ENCODE measurements at places on chromosomes 3 and 15.

DNA sequence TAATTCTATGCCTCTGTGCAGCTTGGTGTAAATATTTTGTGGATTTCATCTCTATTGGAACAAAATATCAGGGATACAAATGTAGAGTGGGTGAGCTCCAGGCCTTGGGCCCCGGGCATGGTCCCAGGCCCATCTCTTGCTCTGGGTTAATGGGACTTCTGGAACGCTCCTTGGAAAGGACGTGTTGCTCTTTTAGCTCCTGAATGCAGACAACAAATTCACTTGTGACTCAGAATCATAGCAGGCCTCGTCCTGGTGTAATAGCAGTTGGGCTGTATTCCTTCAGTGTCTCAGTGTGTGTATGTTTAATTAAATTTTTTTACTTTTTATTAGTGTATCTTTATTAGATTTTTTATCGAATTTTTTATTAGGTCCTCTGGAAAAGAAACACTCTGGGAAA is 266.7 kb upstream of the C2CD4B start:
- no peak for DNase-seq

- DNase-seq, result no peak
Observed at GRCh38 chr3:156406393-156406792, 148.5 kb downstream of the SSR3 start.

- no peak for DNase-seq
Observed at GRCh38 chr15:39381517-39381916, 199.4 kb upstream of the THBS1 start.

DNA sequence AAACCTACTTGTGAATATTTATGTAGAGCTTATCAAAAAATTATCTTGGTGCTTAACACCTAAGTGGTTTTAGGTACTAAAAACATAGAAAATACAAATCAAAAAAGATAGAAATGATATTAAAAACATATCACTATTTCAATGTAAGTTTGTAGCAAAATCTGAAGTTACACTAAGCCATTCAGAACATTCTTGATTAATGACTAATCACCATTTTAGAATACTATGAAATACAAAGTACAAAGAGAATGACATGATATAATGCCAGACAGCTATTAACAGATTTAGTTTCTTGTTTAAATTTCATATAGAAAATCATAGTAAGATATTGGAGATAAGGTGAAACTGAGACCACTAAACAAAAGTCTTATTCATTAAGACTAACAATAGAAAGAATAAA is 169.7 kb upstream of the AGTR1 start:
- no peak for DNase-seq

DNA sequence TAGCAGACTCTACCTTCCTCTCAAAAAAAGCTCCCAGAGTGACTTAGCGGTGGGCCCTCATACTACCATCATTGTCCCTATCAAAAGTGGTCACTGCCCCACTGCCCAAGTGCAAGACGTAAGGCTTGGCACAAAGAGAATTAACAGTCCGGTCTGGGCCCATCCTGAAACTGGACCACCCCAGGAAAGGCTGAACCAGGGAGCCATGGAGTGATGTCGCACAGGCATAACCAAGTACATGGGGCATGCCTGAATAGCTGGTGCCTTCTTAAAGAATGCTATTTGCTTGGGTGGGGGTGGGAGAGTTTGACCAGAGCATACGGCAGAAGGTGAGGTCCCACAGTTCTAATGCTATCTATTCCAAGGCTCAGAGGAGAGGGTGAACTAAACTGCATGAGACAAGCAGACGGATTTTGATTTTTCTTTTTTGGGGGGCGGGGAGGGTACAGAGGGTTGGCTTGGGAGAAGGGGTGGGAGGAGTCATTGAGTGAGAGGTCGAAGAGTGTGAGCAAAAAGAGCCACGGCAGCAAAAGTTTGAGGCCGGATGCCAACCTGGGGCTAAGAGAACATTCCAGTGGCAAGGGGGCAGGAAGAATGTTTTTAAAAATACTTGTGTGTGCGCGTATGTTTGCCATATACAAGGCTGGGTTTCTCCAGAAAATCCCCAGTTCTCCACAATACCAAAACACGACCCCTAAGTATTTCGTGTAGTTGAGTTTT is 50.2 kb downstream of the FAM174B start:
- DNase-seq, result no peak

DNA sequence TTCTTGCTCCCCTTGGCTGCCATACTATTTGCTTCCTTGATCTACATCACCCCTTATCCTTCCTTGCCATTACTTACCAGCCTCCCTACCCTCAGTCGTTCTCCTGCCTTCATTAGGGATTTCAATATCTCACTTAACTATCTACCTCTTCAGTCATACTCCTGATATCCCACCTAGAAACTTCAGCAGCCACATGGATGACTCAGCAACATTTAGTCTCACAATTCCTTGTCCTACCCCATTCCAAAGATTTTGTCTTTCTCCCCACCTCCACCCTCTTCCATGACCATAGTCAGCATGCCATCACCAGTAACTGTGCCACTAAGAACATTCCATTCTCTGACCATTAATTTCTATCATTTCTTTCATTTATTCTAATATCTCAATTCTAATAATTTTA is 18.4 kb downstream of the UPK1B start:
- no peak for DNase-seq

DNA sequence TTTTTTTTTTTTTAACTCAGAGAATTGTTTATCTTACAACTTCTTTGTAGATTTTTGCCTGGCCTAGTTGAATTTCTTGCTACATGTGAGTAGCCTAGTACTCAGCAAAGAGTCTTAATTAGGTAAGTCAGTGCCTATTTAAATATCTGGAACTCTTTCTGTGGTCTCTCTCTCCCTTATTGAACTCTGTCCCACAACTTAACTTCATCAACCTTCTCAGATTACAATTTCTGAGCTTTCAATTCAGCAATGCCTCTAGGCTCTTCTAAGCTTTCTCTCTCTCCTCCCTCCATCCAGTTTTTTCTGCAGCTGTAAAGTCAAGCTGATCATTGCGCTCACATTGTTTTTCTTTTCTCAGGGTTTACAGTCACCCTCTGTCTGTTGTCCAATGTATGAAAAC is 517.6 kb upstream of the ROBO1 start:
- DNase-seq, result no peak

DNA sequence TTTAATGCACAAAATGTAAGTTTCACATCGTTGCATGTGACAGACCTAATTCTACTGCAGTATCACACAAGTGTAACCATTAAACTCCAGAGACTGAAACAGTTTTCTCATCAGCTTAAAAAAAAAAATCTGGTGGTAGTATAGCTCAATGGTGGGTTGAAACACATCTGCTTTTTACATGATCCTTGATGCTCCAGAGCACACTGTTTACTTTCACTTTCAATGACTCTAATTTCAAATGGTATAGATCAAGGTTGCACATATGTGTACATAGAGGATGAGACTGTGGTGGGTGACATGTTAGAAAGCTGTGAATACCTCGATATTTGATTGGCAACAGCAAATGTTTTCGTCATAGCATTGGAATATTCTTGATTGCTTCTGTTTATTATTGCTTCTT is 22.4 kb downstream of the MCTP2 start:
- no peak for DNase-seq

GRCh38 chr3:1017870-1018269 is 75.0 kb upstream of the CNTN6 start:
- DNase-seq, result no peak

DNA sequence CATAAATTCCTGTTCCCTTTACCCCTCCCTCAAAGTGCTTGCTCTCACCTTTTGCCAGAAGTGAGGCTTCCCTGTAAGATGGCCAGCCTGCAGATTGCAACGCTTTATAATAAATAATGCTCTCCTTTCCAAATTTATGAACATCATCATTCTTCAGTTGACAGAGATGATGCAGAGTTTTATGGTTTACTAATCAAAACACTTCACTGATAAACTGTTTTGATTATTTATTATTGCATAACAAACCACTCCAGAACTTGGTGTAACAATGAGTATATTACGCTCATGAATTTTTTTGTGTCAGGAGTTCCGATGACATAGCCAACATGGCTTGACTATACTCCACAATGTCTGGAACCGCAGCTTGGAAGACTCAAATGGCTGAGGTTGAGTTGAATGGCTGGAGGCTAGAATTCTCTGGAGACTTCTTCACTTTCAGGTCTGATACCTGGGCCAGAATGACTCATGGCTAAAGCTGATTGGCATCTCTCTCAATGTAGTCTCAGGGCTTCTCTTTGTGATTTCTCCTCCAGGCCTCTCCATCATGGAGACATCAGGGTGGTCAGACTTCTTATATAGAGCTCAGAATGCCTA is 27.3 kb upstream of the TGFBR2 start:
- no peak for DNase-seq

GRCh38 chr3:124764746-124765145 is 34.5 kb downstream of the UMPS start:
- no peak for DNase-seq

DNA sequence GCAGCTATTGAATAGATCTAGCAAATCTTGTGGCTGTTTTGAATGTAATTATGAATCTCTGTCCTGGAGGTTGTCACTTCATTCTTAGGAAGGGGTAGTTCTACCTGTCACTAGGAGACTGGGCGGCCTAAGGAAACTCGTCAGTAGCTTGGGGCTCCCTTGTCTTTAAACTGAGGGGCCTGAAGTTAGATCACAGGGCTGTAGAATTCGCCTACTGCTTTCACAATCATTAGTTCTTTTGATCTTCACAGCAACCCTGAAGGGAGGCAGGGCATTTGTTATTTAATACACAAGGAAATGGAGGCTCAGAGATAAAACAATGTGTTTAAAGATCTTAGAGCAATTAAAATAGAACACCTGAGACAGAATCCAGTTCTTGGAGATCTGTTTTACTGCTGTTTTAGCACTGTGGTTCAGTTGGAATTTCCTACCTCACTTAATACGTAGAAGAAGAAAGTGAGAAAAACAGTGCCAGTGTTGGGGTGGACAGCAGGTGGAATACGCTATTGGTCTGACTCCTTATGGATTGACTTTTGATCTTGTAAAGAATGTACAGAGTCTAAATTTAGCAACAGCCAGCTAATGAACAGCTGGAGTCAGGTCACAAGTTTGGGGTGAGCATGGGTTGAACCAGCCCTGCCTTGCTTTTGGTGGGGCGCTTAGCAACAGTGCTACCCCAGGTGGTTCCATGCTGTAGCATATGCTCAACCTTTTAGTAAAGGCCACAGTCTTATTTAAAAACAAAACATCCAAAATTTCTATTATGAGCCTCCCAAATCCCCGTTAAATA is 71.4 kb upstream of the BHLHE40 start:
- DNase-seq, result no peak

- no peak for DNase-seq
Observed at GRCh38 chr3:60931452-60931851, 319.8 kb downstream of the FHIT start.

GRCh38 chr3:115141033-115141757 is 5.9 kb downstream of the ZBTB20 start:
- no peak for DNase-seq

- no peak for DNase-seq
Observed at GRCh38 chr3:120057626-120058025, 36.6 kb downstream of the GSK3B start.

DNA sequence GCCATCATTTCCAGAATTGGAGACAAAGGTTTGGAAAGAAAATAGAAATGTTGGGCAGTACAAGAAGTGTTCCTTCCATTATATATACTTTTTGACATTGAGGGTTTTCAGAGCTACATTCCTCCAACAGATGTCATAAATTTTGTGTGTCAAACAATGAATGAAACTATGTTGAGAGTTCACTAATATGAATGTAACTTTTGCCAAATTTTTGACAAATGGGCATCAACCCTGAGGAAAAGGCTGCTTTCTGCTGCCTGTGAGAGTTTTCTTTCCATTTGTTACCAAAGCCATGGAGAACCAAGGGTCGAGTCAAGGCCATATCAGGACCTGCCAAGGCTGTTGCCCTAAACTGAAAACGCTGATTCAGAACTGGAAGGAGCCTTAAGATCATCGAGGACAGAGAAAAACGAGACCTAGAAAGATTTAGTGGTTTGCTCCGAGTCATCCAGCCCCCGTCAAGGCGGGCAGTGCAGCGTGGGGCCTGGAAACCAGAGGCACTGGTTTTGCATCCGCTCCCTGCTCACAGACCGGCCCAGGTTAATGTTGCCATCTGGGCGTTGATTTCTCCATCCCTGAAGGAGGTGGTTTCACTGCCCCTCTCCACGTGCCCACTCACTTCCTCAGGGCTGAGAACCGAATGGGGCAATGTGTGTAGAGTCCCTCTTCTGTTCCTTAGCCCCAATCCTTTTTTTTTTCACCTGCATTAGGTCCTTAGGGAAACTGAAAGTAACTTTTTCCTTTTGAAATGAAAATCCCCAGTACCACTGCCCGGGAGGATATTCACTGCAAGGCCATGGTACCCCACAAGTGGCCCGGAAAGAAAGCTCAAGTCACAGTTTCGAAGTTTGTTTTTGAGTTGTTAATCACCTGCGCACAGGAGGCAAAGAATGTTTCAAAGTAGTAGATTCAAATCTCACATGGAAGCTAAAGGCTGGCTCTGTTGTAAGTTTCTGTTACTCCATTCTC is 32.8 kb downstream of the TPM1 start:
- DNase-seq, result no peak

DNA sequence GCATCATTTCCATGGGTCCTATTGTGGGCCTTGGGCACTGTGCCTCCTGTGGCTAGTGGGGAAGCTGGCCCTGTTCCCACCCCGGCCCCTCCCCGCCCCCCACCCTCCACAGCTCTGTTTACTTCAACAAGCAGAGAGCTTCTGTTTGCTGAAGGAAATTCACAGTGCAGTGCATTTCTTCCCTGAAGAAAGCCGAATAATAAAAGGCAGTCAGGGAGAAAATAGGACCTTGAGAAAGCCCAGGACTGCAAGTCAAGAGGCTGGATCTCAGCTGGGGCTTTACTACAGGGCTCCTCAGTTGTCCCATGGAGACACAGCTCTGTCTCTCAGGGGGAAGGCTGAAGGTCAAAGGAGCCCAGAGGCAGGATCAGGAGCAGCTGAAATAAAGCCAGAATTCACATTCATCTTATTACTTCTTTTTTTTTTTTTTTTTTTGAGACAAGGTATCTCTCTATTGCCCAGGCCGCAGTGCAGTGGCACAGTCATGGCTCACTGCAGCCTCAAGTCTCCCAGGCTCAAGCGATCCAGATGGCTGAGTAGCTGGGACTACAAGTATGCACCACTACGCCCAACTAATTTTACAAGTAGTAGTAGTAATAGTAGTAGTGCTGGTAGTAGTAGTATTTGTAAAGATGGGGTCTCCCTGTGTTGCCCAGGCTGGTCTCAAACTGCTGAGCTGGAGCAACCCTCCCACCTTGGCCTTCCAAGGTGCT is 33.0 kb upstream of the LACTB start:
- DNase-seq, result no peak

GRCh38 chr15:40087991-40088928 is 20.4 kb downstream of the BMF start:
- DNase-seq, result peak; percentile 59

GRCh38 chr3:94420931-94421330 is 358.1 kb downstream of the NSUN3 start:
- no peak for DNase-seq

- DNase-seq, result no peak
Observed at GRCh38 chr15:36109943-36110658, 469.3 kb upstream of the CDIN1 start.

- no peak for DNase-seq
Observed at GRCh38 chr3:14725564-14726440, 50.9 kb downstream of the C3orf20 start.

- no peak for DNase-seq
Observed at GRCh38 chr15:55220606-55221005, 23.9 kb upstream of the RSL24D1 start.

- DNase-seq, result no peak
Observed at GRCh38 chr15:94477913-94478553, 246.7 kb downstream of the MCTP2 start.
